ENCODE measurements at places on chromosomes 12 and 14. TPM values are rescaled to one million over a fixed set of nuclear protein-coding genes. Genes with fewer than 3 reads are reported as not detected.
A peak's percentile ranks its signal among the peaks of the same experiment; 100 is the strongest.

DNA sequence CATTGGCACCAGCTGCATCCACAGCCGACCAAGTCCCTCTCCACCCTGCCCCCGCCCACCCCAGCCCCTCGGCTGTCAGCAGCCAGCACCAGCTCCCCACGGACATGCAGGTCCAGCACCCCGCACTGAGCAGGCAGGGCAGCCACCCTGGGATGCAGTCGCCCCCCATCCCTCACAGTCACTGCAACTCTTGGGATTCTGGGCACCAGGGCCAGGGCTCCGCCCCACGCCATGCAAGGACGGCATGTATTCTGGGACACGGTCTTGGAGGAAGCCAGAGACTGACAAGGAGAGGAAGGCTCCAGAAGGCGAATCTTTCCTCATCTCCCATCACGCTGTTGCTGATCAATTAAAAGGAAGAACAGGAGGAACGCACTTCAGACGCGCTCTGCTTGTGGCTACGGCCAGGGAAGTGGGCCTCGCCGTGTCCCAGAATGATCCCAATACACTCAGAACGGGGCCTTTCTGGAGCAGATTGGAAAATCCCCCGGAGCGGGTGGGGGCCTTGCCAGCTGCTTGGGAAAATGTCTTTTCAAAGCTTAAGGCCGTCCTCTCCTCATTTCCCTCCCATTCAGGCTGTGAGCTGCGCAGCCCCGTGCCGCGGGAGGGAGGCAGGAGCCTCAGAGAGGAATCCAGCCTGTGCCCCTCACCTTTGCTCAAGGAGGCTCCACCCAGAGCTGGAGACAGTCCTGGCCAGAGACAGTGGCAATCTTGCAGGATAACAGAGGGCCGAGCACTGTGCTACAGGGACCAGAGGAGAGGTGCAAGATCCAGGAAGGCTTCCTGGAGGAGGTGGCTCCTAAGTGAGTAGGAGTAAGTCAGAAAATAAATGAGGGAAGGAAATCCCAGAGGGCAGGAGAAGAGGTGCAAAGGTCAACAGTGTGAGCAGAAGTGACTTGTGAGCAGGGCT, 54.1 kb upstream of the DIO3 start:
- DNase-seq = no peak

DNA sequence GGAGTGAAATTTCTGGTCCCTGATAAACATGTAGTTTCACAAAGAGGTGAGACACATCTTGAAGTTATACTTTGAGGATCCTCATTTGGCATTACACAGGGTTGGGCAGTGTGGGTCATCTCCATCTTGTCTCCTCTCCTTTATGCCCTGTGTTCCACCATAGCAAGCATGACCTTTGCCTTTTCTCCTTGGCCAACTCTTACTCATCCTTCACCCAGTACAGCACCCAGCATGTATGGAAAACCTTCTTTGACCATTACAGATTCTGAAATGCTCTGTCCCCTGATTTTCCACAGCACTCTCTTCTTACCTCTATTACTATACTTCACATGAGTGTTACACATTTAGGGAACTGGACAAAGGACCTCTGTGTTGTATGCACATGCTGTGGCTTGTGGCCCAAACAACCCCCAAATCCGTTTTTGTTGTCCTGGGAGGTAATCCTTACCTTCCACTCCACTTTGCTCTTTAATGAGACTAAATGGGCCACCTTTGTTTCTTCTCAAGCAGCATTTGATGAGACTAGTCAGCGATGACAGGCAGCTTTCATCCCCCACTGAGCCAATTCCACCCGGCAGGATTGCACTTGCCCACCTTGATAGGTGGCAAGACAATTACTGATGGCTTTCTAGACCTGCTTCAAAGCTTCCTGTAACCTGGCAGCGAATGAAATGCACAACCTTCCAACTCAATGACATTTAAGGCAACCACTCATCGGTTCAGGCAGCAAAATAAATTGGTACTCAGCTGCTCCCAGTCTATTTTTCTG, 163.5 kb downstream of the MON2 start:
- DNase-seq = no peak

The TSPAN19 gene
- total RNA-seq = not detected

DNA sequence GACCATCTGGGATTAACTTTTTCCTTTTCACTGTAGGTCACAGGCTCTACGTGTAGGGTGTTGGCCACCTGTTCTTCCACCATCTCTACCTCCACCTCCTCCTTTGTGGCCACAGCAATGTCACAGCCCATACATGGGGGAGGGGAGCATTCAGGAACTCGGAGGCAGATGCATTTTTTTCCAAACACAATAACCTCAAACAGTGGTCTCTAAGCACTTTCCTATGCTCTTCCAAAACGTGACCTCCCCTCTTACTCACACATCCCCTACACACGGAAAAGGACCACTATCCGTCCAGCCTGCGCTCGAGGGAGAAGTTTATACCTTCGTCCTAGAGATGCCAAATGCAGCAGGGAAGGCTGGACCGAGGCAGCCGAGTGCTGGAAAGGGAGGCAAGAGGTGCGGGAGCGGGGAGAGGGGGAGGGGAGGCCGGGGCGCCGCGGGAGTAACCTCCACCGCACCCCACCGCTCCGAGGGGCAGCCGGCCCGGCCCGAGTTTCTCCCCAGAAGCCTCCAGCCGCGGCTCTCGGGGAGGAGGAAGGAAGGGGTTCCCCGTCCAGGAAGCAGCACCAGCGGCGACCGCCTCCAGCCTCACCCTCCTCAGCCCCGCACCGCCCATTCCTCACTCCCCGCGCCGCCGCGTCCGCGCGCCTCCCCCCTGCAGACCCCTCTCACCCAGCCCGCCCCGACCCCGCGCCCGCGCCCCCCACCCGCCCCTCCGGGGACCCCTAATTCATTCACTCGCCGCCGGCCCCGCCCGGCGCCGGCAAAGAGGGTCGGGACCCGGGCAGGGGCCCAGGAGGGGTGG, 594 bp downstream of the KRAS start:
- no peak for DNase-seq

The KRT2 gene
- not detected for total RNA-seq

- DNase-seq = no peak
Observed at GRCh38 chr14:34569750-34570149, 30.2 kb upstream of the EAPP start.

DNA sequence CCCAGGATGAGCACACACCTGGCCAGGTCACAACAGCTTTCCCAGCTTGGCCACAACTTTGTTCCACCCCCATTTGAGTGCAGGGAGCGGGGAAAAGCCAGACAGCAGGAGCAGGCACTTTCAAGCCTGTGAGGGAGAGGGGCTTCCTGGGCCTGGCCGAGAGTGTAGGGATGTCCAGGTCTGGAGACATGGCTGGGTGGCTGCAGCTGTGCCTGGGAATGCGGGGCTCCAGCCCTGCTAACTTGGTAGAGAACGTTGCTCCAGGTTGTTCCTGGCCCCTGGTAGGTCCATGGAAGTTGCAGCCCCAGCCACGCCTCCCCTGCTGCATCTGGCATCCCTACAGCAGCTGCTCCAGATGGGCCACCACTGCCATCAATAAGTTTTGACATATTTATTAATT, 738.5 kb downstream of the SLC6A15 start:
- no peak for DNase-seq

DNA sequence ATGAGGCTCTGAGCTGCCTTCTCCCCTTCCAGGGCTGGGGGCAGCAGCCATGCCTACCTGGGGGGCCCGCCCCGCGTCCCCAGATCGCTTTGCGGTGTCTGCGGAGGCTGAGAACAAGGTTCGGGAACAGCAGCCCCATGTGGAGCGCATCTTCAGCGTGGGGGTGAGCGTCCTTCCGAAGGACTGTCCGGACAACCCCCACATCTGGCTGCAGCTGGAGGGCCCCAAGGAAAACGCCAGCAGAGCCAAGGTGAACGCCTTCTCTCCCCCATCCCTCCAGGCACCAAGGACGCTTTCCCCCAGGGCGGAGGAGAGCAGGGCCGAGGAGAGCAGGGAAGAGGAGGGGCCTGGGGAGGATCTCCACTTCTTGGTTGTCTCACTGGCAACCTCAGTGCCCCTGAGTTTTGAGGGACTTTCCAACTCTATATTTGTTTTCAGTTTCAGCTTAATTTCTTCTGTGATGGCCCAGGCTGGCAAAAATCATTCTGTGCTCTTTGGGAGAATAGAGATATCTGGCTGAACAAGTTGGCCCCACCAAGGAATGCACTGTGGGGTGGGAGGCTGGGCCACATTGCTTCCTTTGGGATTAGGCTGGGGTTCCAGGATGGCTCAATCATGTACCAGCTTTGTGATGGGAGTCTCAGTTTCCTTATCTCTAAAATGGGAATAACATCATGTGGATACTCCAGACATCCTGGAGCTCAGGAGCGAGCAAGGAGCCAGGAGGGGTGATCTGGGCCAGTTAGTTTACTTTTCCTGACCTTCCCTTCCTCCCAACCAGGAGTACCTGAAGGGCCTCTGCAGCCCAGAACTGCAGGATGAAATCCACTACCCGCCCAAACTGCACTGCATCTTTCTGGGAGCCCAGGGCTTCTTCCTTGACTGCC, 1.2 kb downstream of the KHNYN start:
- DNase-seq = peak; percentile 62

The GUCY2C gene
- not detected for total RNA-seq

DNA sequence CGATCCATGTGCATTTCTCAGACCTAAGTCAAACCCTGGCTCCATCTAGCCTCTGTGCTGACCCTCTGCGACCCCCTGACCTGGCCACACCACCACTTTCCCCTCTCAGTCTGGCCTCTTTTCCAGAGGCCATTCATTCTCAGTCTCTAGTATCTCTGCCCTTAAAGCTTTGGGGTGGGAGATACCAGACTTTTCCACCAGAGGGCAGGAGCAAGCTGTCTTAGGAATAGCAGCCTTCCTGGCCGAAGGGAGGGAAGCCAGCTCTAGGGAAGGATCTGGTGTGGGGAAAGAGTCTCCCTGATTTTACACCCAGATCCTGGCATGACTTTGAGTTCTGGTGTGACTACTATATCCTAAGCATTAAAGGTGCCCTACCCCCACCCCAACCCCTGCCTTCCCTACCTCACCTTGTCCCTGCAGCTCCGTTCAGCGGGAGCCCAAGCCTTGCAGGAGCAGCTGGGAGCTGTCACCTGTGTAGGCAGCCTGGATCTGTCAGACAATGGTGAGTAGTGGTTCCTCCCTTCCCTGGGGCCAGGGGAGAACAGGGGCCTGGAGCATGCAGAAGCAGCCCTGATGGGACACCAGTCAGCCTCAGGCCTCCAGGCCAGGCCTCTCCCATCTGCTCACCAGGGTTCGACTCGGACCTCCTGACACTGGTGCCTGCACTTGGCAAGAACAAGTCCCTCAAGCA, 6.6 kb downstream of the CARMIL3 start:
- peak; percentile 66 for DNase-seq

DNA sequence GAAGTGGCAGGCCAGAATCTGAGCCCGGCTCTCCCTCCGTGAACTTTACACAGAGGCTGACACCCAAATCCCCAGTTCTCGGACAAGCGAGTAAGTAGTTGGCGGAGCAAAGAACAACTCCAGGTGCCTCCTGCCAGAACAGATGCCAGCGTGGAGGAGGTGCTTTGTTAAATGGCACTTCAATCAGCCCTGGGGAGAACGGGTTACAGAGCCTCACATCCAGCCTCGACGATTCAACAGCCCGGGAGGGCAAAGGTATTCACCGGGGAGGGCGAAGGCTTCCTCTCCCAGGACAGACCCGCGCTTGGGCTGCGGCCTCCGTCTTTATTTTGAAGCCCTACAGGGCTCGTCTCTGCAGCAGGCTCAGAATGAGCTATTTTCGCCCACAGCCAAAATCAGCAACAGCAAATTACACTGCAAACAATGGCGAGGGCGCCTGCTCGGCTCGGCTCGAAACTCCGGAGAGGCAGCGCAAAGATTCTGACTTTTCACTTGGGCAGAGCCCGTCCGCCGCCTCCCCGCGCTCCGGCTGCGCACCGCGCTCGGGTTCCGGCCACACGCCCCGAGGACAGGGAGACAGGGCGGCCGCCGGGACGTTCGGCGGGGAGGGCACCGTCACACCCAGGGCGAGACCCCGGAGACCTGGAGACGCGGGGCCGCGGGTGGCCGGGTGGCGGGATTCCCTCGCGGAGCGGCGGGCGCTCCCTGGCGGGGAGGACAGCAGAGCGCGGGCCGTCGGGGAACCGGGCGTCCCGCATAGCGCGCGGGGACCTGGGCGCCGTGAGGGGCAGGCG, 811 bp downstream of the TMCC3 start:
- DNase-seq = no peak

- no peak for DNase-seq
Observed at GRCh38 chr14:71354801-71355200, 447.5 kb downstream of the PCNX1 start.

GRCh38 chr12:111428081-111428727, 22.5 kb downstream of the SH2B3 start:
- DNase-seq = no peak

- DNase-seq = no peak
Observed at GRCh38 chr12:3246253-3246652, 169.1 kb downstream of the TSPAN9 start.

DNA sequence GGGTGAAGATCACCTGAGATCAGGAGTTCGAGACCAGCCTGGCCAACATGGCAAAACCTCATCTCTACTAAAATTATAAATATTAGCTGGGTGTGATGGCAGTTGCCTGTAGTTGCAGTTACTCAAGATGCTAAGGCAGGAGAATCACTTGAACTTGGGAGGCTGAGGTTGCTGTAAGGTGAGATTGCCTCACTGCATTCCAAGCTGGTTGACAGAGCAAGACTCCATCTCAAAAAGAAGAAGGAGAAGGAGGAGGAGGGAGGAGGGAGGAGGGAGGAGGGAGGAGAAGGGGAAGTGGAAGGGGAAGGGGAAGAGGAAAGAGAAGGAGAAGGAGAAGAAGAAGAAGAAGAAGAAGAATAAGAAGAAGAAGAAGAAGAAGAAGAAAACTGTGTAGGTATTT, 17.0 kb downstream of the RNASE10 start:
- no peak for DNase-seq

The CLEC9A gene
- 8.3 TPM for total RNA-seq

The TTC8 gene
- total RNA-seq = 8.9 TPM

- DNase-seq = no peak
Observed at GRCh38 chr12:47752552-47752951, 6.1 kb downstream of the RAPGEF3 start.

All from hematopoietic multipotent progenitor cell (in vitro differentiated cells).